Stimulated activated CD4-positive, alpha-beta T cell treated with anti-CD3 and anti-CD28 coated beads, TNF-alpha, amount 100 ng/mL, for 48 hours (primary cell): ENCODE measurements at places on chromosomes 12 and 14.

DNA sequence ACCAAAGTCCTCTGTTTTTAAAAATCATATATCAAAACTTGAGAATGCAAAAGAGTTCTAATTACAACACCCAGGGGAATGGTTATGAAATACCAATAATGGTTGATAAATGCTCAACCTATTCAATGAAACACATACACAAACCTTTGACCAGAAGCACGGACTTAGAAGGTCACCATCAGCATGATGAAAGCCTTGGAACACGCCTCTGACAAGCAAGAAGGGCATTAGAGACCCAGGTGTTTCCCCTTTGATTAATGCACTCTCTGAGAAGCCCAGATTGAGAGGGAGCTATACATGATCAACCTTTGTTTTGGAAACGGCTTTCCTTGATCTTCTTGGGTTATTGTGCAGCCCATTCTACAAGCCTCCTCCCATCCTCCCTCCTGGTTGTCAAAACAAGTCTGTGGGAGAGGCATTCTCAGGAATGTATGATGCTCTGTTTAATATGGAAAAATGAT, 69.0 kb downstream of the ZFP36L1 start:
- no peak for DNase-seq

GRCh38 chr12:55629058-55629841, 7.4 kb upstream of the OR10P1 start:
- no peak for DNase-seq

DNA sequence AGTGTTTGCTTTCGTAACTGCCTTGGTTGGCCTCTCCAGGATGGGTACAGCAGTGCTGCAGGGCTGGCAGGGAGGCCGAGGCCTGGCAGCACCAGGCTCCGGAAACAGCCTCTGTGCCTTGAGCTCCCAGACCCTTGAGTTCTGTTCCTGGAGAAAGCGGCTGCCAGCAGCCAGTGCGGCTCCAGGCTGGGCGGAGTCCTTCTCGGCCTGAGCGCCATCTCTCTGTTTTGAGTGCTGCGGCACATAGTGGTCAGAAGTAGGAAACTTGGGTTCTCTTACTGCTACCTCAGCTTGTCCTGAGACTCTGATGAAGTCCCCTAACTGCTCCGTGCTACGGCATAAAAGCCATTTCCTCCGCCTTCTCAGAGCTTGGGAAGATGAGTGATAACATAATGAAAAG, 65.9 kb downstream of the KCNA1 start:
- no peak for DNase-seq

GRCh38 chr14:37023875-37024565, 148.4 kb downstream of the SLC25A21 start:
- DNase-seq: no peak

DNA sequence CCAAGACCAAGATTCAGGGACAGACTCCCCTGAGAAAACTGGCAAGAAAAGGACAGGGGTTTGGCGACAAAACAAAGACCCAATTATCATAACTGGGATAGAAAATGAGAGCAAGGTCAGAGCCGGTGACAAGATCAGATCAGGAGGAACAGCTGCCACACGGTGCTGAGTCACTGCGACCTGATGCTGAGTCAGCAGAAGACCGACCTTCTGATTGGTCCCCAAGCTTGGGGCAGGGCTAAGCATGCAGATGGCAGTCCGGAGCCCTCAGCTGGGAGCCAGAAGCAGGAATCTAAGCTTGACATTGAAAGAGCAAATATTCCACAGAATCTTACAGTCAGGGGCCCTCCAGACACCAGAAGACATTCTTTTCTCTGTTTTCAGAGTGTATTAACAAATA, 19.1 kb upstream of the ARMH4 start:
- DNase-seq: peak; percentile 27

- no peak for DNase-seq
Measured at GRCh38 chr14:93976477-93977057, at the start of gene ASB2. Gene ASB2 (minus strand): TSS chr14:93976570. CDS start chr14:93964539, 12,031 bp downstream.
